ENCODE measurements at places on chromosomes 5 and 9.
A peak's percentile ranks its signal among the peaks of the same experiment; 100 is the strongest.

DNA sequence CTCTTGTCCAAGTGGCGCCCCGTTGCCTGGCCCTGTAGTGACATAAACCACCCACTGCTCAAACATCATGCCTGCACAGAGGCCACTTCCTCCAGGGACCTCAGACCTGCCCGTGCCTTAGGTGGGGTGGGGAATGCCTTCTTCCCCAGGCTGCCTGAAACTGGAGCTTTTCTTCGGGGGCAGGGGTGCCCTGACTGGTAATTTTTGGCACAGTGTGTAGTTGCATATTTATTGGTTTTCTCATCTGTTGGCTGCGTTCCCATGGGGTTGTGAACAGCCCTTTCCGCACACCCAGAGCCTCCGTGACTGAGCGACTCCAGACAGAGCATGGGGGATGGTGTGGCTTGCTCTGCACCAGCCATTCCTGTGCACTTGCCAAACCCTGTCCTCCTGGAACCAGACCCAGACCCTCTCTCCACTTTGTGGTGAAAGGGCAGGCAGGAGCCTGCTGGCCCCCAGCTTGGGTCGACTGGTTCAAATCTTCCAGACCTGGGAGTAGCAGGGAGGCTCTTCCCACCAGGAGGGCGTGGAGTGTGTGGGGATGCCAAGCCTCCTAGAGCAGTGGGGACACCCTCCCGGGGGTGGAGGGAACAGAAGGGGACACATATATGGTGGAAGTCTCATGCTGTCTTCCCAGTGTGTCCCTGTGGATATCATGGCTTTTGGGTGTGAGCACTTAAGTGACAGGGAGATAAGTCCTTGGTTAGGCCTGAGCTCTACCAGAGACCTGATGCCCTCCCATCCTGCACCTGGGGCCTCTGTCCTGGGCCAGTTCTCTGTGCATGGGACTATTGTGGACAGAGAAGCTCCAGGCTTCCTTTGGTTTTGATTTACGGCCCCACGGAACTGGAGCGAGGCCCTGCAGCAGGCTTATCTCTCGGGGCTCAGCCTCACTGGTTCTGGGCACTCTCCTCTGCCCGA, 39.6 kb downstream of the WNK2 start:
- no peak for DNase-seq

DNA sequence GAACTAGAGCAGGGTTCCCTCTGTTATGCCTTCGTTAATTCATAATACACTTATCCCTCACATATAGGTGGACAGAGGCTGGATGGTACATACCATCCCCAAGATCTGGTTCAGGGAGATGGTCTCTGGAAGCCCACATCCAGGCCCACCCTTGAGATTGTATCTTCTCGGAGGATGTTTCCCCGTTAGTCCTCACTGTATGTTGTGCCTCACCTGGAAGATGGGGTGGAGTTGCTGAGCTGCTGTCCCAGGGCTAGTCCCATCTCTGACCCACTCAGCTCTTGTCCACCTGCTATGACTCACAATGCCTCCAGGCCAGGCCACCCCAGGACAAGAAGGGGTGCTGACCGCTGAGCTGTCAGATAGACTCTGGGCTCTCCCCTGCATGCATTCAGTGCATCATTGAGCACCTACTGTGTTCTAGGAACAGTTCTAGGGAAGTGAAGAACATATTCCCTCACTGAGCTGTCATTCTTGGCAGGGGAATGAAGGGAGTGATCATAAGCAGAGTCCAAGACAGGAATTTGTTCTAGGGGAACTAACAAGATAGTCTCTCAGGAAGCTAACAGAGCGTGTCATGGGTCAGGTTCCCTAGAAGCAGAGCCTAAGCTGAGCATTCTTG, at the start of gene CBY3:
Gene CBY3 (minus strand): TSS at position 255 of the 622 bp plus-strand sequence. CDS start 116 bp downstream, at position 139.
- no peak for DNase-seq

DNA sequence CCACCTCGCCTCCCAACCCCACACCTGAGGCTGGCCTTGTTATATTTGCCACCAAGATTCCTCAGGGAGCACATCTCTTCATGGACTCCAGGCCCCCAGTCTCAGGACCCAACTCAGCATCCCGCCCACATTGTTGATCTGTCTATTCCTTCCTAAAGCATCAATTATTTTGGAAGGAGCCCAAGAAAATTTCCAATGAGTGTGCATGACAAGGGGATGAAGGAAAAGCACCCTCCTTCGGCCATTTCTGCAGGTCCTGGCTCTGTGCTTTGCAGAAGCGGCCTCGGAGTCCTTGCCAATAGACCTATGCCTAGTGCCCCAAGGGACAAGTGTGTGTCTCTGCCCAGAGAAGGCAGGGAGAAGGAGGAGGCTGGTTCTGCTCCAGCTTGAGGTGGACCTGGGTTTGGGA, 273.2 kb downstream of the GADD45G start:
- DNase-seq, result no peak

GRCh38 chr5:7548596-7548995, 152.7 kb downstream of the ADCY2 start:
- no peak for DNase-seq

- no peak for DNase-seq
These were observed 641.6 kb downstream of the NR2F1-AS1 start for GRCh38 chr5:92939428-92939827.

DNA sequence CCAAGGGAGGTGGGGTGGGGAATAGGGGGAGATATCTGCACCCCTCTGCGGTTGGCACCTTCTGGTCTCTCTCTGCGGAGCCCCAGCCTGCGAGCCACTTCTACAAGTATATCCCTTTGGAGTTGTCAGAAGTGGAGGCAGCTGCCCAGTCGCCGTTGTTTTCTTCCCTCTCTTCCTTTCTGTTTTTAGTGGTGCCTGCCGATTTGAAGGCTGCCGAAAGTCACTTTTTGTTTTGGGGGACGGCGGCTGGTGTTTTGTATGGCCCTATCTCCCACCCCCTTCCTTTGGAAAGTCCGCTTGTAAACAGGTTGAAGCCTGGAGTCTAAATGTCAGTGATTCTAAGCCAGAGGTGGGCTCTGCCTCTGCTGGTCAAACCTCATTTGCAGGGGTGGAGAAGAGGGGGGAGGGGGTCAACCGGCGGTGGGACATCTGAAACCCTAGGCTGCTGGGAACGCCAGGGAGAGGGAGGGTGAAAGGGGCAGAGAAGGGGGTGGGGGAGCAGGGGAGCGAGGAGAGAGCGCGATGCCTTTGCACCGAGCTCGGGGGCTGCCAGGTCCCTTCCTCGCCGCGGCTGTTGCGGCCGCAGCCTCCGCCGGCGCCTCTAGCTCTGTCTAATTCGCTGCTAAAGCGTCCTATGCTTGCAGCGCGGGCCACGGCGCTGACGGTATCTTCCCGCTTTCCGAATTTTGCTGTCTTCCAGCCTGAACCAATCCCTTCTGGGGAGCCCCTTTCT, at the start of gene FGF10:
Gene FGF10 (minus strand): TSS at position 331 of the 733 bp plus-strand sequence. CDS start 738 bp downstream, outside the sequence.
- DNase-seq, result peak; percentile 8

- no peak for DNase-seq
These were observed 83.7 kb downstream of the TMEM215 start for GRCh38 chr9:32867026-32867425.

DNA sequence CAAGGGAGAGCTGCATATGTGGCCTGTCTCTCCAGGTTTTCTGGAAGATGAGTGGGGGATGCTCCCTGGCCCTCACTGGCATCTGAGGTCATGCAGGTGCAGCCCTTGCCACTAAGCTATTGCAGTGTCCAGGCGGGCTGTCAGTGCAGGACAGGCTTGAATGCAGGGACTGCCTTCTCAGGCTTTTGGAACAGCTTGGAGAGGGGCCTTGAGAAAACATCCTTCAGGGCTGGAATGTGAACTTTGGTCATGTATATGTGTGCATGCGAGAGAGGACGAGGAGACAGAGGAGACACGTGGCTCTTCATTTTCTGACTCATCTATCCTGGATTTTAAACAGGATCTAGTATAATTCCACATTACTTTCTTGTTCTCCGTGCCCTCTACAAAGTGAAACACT, 90.3 kb downstream of the MACROH2A1 start:
- DNase-seq, result no peak

- no peak for DNase-seq
These were observed 16.3 kb downstream of the FABP6 start for GRCh38 chr5:160245506-160246086.

DNA sequence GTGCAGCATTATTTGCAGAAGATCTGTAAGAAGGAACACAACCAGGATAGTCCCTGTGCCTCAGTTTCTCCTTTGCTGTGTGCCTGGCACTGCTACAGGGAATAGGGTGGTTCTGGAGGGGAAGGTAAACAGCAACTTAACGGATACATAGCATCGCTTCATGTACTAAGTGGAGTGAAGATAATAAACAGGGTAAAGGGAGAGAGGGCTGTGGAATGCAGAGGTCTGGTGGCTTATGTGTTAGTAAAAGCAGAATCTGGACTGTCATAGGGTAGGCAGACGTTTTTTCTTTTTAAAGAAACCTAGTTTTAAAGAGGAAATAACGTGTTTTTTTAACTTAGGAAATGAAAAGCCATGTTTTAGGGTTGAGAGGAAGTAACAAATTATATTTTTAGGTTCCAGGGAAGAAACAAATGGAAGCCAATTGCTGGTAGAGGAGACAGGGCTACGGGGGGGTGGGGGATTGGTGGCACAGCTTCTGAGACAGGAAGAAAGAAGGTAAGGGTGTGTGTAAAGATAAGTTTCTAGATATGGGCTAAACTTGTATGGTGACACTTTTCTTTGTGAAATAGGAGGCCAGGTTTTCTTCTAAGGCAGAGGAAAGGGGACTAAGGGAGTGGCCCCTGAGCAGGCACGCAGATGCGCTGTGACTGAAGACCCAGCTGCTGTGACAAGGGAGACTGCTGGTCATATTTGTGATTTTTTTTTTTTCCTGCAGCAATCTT, 1.3 kb downstream of the GNG10 start:
- no peak for DNase-seq

GRCh38 chr5:89844548-89844947, 565.0 kb downstream of the CETN3 start:
- no peak for DNase-seq

GRCh38 chr9:5920860-5921328, 30.2 kb downstream of the MLANA start:
- DNase-seq, result no peak

- no peak for DNase-seq
These were observed 6.2 kb upstream of the LIFR start for GRCh38 chr5:38562444-38563210.

DNA sequence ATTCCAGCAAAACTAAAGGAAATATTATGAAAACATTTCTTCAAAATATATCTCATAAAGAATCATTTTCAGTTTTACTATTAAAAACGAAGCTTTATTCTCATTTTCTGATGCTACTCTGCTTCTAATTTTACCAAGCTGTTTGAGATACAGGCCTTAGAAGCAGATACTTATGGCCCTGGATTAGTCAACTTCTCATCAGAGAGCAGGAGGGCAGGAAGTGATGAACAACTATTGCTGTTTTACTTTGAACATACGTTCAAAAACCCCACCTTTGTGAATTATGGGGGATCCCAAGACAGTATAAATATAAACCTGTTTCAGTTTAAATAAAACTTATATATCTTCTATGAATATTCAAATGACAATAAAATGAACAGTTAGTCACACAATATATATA, 16.0 kb downstream of the MPDZ start:
- DNase-seq, result no peak
